Stimulated activated CD8-positive, alpha-beta memory T cell treated with anti-CD3 and anti-CD28 coated beads, Interleukin-7, amount 100 ng/mL, for 4 hours (primary cell): ENCODE measurements at places on chromosomes 3 and 15.

DNA sequence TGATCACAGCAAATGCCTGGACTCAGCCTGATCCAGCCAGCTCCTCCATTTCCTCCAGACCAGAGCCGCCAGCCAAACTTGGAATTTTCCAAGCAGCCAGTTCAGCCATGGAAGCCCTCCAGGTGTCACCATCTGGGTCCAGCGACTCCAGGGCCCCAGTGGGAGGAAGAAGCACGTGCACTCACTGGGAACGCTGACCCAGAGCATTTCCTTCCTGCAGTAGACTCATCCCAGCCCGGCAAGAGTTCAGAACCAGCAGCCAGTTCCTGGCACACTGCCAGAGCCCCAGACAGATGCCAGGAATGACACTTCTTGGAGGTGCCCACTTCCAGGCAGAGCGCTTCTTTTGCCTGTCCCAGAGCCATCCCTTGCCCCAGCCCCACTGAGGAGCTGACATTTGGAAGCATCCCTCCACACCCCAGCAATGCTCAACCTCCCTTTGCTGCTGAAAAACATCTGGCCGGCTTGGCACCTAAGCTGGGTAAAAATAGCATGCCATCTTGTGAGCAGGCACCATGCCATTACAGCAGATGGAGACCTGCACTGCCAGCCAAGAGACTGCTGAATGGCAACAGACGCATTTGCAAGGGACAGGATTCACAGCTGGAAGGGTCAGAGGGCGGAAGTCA, 460.3 kb upstream of the PROK2 start:
- DNase-seq, result no peak

DNA sequence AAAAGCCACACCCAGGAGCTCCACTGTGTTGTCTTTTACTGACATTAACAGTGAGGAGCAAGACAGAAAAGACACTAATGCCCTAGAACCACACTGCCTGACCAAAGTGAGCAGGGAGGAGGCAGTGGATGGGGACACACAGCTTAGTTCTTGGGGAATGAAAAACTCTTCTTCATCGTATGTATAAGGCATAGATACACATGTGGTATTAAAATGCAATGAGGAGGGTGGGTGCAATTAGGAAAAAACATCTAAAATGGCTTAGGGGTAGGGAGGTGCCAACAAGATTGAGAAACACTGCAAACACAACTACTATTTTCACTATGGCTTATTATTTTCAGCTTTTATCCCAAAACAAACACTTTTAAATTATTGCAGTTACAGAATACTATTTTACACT, 15.5 kb downstream of the KLHL25 start:
- DNase-seq, result no peak

DNA sequence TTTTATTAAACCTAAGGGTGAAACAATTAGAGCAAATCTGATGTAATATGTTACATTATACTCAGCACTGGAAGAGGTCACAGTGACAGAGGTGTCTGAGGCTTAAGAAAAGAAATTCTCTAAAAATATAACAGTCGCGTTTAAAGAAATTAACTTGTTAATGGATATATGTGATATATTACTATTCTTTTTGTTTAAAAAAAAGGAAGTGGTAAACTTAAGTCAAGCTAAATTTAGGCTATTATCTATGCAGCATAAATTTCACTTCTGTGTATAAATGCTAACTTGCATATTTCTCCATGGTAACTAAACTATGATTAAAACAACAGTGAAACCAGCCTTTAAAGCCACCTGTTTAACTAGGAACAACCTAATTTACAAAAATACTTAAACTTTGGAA, 191.3 kb downstream of the FOXP1 start:
- no peak for DNase-seq

- no peak for DNase-seq
Observed at GRCh38 chr3:187169231-187169960, 27.9 kb upstream of the RTP1 start.

- DNase-seq, result no peak
Observed at GRCh38 chr3:25724948-25725645, 58.1 kb downstream of the NGLY1 start.

GRCh38 chr3:183313764-183314163, 60.7 kb downstream of the B3GNT5 start:
- no peak for DNase-seq

- DNase-seq, result no peak
Observed at GRCh38 chr3:183988216-183988790, 29.4 kb downstream of the ABCC5 start.

DNA sequence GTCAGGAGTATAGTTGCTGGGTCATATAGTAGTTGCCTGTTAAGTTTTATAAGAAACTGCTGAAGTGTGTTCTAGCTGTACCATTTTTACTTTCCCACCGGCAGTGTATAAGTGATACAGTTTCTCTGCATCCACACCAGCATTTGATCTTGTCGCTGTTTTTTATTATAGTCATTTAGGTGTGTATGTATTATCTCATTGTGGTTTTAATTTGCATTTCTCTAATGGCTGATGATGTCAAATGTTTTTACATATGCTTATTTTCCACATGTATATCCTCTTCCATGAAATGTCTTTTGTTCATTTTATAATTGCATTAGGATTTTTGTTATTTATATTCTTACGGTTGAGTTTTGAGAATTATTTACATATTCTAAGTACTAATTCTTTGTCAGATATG, 254.3 kb downstream of the CLSTN2 start:
- no peak for DNase-seq

DNA sequence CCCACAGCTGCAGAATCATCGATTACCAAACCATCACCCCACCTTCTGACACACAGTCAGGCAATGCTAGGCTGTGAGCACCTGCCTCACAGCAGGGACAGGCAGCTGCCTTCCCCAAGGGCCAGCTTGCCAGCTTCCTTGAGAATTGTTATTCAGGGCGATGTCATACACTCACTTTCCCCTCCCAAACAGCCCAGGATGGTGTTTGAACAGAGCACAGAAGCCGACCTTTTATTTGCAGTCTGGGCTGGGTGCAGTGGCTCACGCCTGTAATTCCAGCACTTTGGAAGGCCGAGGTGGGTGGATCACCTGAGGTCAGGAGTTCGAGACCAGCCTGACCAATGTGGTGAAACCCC, 84.5 kb upstream of the HERC1 start:
- DNase-seq, result no peak
